ENCODE measurements at places on chromosomes 7 and 10. TPM values are rescaled to one million over a fixed set of nuclear protein-coding genes. Genes with fewer than 3 reads are reported as not detected.

Gene DPYSL4
- total RNA-seq: 0.29 TPM

DNA sequence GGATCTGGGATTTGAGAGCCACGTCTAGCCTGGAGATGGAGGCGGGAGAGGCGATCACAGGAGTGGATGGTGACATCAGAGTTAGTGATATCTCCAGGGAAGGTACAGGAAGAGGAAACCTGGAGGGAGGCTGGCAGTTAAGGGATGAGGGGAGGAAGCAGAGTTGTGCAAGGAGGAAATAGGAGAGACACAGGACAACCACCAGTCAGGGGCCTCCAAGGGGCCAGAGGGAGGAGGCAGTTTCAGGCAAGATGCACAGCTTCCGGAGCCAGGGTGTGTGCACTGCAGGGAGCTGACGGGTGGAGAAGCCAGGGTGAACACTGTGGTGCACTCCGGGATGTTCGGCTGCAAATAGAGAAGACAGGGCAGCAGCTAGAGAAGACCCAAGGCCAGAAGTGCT, 141.2 kb downstream of the GLI3 start:
- DNase-seq: no peak

GRCh38 chr10:97882142-97883091, 32.8 kb downstream of the GOLGA7B start:
- peak; percentile 23 for DNase-seq

GRCh38 chr10:3779158-3779741, 5.8 kb downstream of the KLF6 start:
- DNase-seq: no peak

DNA sequence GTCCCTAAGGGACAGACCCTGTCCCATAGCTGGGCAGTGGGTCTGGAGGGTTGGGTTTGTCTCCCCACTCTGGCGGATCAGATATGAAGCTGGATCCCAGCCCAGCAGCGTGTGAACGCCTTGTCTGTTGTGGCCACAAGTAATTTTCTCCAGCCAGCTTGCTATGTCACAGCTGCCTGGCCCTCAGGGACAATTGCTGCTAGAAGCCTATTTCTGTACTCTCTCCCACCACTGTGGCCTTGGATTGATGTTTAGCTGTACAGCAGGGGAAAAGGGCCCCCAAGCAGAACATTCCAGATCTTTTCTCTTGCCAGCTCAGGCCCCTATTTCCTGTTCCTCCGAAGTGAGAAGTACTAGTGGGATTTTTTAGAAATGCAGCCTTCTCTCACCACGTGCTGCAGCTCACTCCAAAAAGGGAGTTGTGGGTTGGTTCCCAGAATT, 53.5 kb upstream of the WAC start:
- DNase-seq: no peak

Gene GSDME
- 4.0 TPM for total RNA-seq

DNA sequence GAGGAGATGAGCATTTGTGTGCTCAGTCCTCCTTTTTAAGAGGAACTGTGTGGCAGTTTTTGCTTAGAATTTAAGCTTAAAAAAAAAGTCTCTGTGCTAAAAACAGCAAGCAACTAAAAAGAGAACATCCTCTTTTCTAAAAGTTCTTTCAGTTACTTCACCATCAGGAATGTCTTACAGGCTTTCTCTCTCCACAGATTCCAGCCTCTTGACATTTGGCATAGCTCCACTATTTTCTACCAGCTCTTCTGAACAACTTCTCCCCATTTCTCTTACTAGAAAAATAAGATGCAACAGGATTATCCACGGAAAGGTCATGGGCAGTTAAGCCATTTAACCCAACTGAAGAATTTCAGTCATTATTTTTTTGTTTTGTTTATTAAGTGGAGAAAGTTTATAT, 13.2 kb downstream of the PCLO start:
- no peak for DNase-seq

- peak; percentile 81 for DNase-seq
Measured at GRCh38 chr10:102230264-102230860, 4.3 kb downstream of the ELOVL3 start.

DNA sequence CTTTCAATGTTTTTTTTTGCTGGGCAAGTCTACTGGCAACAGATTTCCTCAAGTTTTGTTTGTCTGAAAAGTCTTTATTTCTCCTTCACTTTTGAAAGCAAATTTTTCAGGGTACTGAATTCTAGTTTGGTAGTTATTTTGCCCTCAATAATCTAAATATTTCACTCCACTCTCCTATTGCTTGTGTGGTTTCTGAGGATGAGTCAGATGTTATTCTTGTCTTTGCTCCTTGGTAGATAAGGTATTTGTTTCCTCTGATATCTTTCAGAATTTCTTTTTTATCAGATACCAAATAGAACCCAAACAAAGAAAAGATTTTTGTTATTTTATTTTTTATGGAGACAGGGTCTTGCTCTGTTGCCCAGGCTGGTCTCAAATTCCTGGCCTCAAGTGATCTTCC, 99.2 kb upstream of the MALRD1 start:
- DNase-seq: no peak

Gene OR13A1
- not detected for total RNA-seq
